ENCODE measurements at places on chromosomes 6 and 20.

DNA sequence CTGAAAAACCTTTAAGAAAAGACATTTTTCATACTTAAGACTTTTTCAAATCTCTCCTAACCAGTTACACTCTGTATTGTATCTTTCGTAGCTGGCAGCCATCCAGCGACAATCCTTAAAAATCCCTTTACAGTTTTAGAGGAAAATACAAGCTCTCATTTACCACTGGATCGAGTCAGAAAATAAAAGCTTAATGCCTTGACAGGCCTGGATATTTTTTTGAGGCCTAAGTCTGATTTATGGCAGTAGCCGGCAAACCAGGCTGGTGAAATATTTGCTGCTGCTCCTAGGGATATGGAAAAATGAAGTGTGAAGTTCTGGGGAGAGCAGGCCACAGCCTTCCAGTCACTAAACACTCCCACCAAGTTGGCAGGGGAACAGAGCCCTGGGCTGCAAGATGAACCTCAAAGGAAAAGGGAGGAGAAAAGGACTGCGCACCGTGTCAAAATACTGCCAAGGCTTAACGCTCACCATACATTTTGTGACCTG lies 213.0 kb upstream of the SUPT3H start:
- DNase-seq: no peak

DNA sequence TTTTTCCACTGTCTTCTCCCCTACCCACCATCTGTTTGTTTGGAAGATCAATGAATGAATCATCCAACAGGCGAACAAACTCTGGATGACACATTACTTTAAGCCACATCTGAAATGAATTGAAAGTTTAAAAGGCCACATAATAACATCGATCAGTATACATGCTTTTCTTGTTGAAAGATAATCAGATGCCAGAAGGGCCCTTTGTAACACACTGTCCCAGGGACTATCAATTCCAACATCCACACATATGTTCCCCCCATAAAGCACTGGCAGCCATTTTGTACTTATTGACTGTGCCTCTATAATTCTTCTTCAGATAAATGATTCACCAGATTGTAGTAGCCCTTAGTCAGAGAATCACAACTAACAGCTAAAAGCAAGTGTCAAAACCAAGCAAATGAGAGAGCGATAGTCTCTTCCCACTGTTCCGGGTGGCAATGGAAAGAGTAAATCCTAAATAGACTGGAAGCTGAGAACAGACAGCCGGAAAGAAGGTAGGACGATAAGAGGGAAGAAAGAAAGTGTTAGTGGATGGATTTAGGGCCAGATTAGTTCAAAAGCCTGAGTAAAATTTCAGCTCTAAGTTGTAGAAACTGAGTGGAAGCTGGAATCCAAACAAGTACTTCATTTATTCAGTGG lies 184.9 kb upstream of the TENT5A start:
- no peak for DNase-seq

DNA sequence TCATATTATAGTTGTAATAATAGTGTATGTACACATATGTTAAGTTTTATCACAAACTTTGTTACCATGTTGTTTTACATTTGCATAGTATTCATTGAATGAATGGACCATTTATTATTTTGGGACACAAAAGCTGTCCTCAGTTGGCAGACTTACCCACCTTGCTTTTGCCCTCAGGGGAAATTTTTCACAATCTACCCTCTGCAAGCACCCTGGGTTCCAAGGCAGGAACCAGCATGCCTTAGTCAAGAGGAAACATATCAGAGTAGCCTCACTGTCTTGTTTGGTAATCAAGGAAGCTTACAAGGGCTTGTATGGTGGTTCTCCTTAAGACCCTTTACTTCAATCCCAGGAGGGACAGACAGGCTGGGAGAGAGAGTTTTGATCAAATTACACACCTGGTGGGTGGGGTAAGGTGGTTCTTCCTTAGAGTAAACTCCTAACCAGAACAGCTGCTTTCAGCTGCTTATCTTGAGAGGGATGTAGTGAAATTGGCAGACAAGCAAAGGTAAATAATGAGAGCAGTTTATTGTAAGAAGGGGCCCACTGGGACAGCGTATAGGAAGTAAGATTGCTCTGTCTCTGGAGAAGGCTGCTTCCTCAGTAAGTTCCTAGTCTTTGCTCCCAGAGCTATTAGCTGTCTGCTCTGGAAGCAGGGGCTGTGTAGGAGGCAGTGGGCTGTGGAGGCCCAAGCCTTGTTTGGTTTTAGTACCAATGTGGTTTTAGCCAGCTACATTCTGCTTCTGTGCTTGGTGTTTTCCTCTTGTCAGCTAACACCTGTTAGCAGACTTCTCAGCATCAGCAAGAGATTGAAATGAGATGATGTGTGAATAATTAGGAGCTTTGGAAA lies 31.1 kb downstream of the BRPF3 start:
- no peak for DNase-seq

DNA sequence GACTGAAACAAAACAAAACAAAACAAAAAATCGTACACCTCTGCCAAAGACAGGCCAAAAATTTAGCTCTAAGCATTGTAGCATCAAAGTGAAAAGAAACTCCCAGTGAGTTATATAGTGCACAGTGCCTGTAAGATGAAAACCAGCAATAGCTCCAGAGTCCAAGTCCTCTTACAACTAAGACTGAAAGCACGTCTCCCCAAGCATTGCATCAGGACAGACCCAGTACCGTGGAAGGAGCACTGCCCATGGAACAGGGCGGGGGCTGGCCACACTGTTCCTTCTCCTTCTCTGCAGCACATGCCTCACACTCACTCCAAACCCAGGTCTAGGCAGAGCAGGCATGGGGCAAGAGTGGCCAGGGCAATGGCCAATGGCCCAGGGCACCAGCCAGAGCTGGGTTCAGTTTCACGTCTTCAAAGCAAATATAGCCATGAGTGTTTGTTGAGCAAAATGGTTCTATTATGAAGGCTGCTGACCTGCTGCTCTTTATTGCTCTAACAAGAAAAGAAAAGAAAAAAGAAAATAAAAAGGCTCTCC lies 72.2 kb upstream of the PBOV1 start:
- DNase-seq: no peak

DNA sequence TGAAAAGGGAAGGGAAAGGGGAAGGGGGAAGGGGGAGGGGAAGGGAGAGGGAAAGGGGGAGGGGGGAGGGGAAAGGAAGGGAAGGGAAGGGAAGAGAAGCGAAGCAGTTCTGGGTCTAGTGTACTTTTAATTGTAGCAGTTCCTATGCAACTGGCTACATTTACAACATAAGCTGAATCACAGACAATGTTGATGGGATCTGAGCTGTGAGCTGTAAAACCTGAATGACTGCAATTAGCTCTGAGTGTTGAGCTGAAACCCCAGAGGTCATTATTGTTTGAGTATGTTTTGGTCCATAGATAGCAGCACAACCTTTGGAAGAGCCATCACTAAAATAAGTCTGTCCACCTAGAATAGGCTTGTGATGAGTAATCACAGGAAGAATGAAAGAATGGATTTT lies 7.2 kb upstream of the ABHD12 start:
- DNase-seq: no peak

GRCh38 chr6:4587171-4587570 lies 189.0 kb upstream of the CDYL start:
- no peak for DNase-seq
